ENCODE measurements at places on chromosomes 7 and 10. TPM values are rescaled to one million over a fixed set of nuclear protein-coding genes. Genes with fewer than 3 reads are reported as not detected.

- no peak for DNase-seq
These were observed 1.9 kb upstream of the ZNF212 start for GRCh38 chr7:149237502-149237901.

LMOD2 gene
- 245 TPM for polyA plus RNA-seq

CDK1 gene
- 32.2 TPM for polyA plus RNA-seq

DNA sequence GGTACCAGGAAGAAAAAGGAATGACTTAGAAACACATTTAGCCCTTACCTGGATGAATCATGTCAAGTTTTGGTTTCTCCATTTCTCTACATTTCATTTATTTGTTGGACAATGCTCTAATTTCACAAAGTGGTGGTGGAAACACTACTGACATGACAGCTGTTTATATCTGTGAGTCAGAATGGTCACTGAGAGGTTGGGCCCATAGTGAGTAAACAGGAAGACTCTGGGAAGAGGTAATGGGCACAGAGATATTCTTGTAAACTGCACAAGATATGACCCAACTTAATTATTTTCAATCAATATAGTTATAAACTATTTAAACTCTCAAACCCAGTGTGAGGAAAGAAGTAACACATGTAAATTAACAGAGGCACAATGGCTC, 176.3 kb upstream of the MEOX2 start:
- no peak for DNase-seq
